ENCODE measurements at places on chromosomes 2 and 18.

GRCh38 chr18:79434607-79435401 is 39.1 kb downstream of the NFATC1 start:
- DNase-seq, result no peak

GRCh38 chr2:182887093-182887492 is 20.7 kb upstream of the FRZB start:
- DNase-seq, result no peak

DNA sequence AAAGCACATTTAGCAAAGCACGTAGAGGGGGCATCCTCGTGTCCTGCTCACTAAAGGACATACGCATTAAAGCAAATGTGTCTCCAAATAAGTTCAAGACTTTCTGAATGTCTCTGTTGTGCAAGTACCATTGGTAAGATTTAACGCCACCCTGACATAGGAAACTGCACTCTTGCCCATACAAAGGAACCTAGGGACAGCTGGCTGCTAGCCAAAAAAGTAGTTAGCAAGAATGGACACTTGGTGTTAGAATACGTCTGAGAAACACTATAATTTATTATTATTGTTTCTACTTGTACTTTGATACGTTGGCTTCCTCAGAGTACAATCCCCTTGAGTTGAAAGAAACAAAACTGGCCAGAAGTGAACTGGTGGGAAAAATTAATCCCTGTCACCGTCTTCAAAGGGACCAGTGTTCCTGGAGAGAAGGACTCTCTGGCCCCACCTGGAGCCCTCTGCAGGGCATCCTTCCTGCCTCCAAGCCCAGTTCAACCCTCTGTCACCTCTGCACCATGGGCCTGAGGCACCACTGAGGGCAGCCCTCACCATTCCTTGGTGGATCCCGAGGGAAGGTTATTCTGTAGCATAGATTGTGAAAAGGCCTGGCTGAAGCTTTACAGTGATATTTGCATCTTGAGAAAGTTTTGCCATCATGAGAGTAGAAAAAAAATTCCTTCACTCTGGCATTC is 51.4 kb upstream of the APCDD1 start:
- no peak for DNase-seq

- DNase-seq, result no peak
Observed at GRCh38 chr2:136334967-136335366, 217.0 kb upstream of the CXCR4 start.

- DNase-seq, result no peak
Observed at GRCh38 chr2:19574778-19575260, 216.4 kb upstream of the OSR1 start.

DNA sequence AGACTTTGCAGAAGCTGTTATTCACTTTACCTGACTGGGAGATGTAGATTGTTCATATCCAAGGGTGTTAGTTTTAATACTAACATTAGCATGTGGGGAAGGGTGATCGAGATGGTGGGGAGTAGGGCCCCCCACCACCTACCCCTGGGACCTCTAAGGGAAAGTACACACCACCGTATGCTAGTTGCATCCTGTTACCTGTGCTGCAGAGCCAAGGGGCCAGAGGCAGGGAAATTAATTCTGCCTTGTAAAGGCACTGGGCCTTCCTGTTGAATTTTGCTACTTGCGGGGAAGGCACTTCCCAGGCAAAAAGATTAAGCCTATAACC is 9.0 kb downstream of the STEAP3 start:
- no peak for DNase-seq

- no peak for DNase-seq
Observed at GRCh38 chr18:73476031-73476430, 608.2 kb upstream of the NETO1 start.

DNA sequence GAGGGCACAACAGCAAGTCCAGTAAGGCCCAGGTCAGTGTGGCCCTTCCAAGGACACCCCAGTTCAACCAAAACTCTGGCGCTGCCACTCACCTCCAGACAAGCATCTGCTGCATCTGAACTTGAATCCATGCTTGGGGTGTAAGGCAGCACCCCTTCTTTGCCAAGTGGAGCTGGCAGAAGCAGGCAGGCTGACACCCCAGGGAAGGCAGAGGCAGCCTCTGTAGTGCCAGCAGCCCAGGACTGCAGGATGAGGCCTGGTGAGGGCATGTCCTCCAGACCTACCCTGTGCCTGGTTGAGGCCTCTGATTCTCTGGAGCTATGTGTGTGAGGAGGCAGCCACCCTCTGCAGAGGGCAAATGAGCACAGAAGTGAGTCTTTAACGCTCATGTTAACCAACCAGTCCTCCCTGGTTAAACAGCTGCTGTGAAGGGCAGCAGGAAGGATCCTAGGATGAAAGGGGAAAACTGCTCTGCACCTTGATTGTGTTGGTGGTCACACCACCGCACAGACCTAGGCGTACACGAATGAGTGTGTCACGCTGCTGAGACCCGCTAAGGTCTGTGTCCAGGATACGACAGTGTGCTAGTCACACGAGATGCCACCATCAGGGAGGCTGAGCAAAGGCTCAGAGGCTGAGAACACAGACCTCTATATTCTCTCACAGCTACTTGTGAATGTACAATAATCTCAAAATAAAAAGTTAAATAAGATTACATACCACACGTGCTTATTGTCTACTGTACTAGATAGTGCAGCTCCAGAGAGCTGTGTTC is 2.2 kb downstream of the PARD6G start:
- no peak for DNase-seq

- no peak for DNase-seq
Observed at GRCh38 chr2:31704561-31705212, 123.9 kb upstream of the SRD5A2 start.

All from CD4-positive, alpha-beta T cell (primary cell).